ENCODE measurements at places on chromosomes 7 and 10.

DNA sequence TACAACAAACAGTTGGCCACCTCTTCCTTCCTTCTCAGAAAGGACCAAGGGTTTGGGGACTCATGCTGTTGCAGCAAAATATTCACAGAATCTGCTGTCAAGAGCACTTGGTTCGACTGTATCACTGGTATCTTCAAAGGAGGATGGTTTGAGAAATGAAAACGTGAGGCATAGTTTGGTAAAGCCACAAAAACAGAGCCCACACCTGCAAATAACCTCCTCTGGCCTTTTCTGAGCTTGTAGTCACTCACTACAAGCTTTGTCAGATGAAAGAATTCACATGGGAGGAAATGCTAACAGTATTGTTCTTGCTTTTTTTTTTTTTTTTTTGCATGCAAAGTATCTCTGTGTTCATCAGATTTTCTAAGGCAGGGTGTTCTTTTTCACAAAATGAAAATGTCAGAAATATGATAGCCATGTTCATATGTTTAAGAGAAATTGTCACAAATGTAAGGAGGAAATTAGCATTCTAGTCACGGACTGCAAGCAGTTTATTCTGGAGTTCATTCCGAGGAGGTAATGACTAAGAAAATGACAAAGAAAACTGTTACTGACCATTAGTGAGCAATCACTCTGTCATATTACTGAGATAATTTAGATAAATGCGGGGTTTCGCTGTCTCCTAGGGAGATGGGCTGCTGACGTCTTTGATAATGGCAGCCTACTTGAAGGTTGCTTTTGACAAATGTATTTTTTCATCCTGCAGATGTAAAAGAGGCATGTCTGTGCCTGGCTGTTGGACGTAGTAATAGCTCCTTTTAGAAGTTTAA, 117.8 kb upstream of the MYO3A start:
- DNase-seq, result no peak

DNA sequence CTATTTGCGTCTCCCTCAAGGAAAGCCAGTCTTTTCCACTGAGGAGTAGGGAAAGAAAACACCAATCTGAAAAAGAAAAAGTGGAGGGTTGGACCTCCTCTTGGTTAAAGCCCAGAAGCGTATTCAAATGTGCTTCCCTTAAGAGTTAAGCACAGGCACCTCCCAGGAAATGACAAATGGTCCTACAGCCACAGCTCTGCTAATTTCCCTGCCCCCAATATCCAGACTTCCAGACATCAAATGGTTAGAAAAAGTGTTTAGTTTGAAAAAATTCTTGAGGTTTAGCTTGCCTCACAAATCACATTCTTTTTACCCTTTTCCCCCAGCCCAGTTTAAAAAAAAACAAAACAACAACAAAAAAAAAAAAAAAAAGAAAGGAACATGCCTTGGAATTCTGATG, 19.0 kb upstream of the COL1A2 start:
- peak; percentile 99 for DNase-seq

DNA sequence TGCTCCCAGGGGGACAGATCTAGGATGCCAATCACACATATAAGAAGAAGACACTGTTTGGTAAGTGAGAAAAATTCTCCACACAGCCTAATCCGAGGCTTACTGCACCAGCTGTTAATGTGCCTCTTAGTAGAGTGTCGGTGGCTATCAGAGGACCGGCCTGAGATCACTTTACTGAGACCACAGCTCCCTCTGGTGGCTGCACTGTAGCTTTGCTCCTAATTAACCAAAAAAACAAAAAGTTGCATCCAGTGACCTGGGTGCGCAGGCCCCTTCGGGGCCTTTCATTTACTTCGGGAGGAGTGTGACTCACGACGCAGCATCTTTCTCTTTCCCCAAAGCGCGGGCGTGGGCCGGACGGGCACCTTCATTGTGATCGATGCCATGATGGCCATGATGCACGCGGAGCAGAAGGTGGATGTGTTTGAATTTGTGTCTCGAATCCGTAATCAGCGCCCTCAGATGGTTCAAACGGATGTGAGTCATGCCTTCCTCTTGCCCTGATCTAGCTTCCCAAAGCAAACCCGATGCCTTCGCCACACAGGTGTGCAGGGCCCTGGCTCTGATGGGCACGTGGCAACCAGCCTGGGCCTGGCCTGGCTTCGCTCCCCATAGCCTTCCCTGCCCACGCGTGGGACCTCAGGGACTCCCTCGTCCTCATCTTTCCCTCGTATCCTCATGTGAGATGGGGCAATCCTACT, 56.7 kb downstream of the MKI67 start:
- peak; percentile 74 for DNase-seq

GRCh38 chr10:98267894-98268693, at the start of gene LOXL4:
Gene LOXL4, minus strand, starts transcription at chr10:98268194. Its CDS starts 5,175 bp downstream, at chr10:98263019.
- peak; percentile 50 for DNase-seq

DNA sequence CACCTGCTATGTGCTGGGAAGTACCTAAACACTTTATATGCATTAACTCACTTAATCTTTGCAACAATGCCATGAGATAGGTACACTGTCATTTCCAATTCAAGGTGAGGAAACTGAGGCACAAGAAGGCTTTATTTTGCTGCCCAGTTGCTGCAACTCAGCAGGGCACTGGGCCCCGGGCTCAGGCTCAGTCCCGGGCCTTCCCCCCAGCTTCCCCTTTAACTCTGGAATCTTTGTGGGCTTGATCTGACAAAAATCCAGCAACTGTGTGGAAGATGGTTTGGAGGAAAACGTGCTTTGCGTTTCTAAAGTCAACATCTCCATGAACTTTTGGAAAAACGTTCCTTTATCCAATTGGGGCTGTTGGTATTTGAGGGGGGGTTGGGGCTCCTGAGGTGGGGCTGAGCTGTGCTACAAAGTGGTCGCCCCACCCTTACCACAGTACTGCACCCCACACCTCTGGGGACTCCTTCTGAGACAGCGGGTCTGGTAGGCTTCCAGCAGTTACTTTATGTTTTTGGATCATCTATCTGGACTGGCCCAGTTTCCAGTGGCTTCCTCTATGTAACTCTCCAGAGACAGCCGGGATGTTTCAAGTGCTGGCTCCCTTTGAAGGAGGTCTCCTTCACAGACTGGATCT, 40.5 kb upstream of the CAMK1D start:
- DNase-seq, result no peak

DNA sequence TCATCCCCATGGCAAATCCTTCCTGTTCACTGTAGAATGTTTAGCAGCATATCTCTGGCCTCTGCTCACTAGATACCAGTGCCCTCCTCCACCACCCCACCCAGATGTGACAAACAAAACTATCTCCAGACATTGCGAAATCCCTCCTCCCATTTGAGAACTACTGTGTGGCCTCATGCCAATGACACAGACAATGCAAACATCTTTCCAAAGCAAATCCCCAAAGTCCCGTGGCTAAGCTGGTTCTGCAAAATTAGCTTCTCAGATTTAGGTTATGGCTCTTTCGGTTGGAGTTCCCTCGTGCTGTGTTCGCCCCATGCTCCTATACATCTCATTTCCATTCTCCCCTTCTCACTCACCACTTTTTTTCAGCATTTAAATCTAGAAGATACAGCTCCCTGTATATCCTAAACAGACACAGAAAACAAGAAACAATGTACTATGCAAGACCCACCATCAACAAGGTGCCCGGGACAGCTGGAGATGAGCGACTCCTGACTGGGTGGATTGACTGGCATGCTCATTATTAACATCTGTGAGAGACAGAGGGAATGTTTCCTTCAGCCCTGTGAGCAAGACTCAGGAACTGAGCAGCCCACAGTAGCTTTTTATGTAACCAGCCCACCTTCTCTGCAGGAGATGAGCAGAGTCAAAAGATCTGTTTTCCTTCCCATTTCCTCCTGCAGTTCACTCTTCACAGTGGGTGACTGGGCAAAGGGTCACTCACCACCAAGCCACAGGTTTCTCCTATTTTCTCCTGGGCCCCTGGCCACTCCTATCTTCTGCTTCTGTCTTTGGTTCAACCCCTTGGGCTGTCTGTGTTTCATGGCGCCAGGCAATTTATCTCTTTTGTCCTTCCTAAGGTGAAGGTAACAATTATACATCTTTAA, 225.7 kb upstream of the AOAH start:
- no peak for DNase-seq

DNA sequence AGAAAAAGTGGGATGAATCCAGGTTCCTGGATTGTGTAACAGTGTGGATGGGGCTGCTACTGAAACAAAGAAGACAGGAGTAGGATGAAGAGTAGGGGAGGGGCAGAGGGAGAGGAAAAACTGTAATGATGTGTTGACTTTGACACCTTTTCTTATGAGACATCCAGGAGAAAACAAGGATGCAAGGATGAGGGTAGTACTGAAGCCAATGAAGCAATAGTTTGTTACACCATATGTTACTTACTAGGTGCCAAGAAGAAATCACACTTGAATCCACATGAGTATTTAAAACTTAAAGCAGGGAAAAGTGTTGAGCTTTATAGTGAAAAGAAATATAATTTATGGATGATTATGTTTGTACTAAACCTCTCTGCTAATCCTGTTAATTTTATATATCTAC, 420.6 kb downstream of the ARL4A start:
- no peak for DNase-seq

- DNase-seq, result no peak
These were observed 37.6 kb downstream of the DAGLB start for GRCh38 chr7:6409944-6410693.

DNA sequence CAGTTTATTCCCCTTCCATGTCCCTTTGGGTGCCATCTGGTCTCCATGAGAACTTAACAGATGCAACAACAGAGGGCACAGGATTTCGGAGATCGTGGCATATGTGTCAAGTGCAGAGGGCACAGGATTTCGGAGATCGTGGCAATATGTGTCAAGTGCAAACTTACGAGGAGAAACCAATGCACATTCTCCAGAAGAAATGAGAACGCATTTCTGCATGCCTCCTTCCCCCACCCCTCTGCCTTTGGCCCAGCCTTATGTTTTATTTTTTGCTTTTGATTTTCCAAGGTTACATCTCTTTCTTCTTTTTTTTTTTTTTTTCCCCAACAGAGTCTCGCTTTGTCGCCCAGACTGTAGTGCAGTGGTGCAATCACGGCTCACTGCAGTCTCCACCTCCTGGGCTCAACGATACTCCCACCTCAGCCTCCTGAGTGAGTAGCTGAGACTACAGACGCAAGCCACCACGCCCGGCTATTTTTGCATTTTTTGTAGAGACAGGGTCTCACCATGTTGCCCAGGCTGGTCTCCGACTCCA, 586 bp upstream of the ANKRD26 start:
- DNase-seq, result no peak

DNA sequence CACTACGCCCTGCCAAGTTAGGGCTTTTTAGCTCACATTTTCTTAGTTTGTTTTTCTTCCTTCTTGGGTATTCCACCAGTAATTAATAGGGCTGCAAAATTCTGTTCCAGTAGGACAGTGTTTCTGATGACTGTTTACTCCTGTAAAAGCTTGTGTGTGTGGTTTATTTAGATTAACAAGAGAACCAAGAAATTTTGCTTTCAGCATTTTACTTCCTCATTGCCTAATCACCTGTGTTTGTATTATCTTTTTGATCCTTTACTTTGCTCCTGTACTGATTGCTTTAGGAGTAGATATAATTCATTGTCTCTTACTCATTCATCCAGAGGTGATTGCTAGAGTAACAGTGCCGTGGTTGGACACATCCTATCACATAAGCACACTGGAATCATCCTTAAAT, 27.7 kb downstream of the TDRD1 start:
- no peak for DNase-seq

GRCh38 chr10:22391600-22391999, 46.3 kb downstream of the SPAG6 start:
- DNase-seq, result no peak

GRCh38 chr10:84432891-84433290, 104.5 kb downstream of the CCSER2 start:
- peak; percentile 22 for DNase-seq

DNA sequence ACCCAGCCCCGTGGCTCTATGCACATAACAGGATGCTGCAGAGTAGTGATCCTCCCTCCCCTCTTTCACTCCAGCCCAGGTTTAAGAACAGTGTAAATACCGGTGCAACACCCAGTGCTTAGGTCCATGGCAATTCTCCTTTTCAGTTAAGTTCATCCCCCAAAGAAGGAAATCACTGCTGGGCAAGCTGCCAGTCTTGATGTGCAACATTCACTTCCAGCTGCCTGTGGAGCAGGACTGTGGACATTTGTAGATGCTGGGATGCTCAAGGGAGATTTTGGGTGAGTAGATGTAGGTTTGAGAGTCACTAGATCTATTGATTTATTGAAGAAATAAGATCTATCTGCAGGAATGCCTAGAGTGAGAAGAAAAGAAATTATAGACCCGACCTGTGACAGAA, 294.3 kb upstream of the KIAA1217 start:
- DNase-seq, result no peak

DNA sequence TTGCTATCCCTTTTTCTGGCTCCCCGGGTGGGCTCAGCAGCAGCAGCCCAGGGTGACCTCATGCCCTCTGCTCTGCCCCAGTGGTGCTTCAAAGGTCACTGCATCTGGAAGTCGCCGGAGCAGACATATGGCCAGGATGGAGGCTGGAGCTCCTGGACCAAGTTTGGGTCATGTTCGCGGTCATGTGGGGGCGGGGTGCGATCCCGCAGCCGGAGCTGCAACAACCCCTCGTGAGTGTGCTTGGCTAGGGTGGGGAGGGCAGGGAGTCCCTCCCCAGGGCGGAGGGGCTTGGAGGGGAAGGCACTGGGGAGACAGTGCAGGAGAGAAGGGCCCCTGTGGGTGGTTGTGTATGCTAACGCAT, 46.4 kb downstream of the TBATA start:
- DNase-seq, result no peak

DNA sequence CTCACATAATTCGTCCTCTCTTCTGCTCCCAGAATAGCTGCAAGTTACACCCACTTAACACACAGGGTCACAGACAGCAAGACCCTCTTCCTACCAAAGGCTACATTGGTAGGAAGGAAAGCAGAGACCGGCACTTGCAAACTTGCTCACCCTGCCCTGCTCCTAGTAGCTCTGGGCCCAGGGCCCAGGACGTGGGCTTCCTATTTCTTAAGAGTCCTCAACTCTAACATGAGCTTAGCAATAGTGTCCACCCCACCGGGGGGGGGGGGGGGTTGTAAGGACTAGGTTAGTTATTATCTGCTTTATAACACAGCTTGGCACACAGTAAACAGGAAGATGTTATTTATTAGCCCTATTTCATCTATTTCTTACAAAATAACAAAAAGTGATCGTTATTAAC, 106.6 kb downstream of the GRB10 start:
- no peak for DNase-seq

DNA sequence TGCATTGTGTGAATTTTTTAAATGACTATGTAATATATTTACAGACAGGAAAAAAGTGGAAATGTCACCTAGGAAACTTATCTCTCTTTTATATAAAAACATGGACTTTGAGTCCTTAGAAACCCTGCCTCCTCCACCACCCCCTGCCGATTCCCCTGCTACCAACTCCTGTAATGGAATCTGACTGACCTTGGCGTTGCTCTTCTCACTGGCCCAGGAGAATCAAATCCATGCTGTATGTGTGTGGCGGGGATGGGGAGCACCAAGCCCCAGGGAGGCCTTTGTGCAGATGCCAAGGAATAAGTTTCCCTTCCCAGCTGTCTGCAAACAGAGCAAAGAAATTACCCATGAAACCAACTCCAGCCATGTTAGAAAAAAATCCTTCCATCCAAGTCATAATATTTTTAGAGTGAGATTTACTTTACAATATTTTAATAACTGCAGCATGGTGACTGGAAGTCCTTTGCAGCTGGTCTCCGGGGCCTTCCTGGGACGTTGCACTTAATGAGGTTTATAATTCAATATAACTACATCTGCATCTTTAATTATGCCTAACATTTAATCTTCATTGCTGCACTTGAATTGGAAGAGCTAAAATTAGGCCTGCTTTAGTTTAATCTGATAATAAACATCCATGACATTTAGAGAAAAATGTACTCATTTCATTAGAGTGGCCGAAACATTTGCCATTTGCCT, 111.4 kb upstream of the CACUL1 start:
- no peak for DNase-seq

GRCh38 chr7:56081626-56082340, 11.0 kb downstream of the PHKG1 start:
- DNase-seq, result no peak

Measured in EH (cell line).